Stimulated activated CD4-positive, alpha-beta T cell treated with anti-CD3 and anti-CD28 coated beads, Interleukin-12 subunit alpha, Interleukin-12 subunit beta, amount 100 ng/mL, for 24 hours (primary cell): ENCODE measurements at places on chromosomes 2 and 18.

- no peak for DNase-seq
These were observed 501.0 kb downstream of the LRRTM4 start for GRCh38 chr2:77021161-77021560.

GRCh38 chr18:37222999-37223378, 342.6 kb downstream of the CELF4 start:
- no peak for DNase-seq

DNA sequence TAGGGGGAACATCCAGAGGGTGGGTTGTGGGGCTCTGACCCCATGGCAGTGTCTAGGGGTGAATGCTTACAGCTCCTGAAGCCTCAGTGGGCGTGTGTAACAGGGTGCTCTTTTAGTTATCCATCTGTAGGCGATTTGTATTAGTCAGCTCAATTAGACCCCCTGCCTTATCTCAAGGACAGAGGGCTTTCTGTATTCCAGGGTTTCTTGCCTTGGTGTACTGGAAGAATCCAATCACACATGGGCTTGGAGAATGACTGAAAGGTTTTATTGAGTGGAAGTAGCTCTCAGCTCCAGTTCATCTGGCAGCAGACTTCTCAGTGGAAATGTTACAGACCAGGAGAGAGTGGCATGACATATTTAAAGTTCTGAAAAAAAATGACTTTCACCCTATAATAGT, 334.0 kb upstream of the GCFC2 start:
- DNase-seq: no peak

DNA sequence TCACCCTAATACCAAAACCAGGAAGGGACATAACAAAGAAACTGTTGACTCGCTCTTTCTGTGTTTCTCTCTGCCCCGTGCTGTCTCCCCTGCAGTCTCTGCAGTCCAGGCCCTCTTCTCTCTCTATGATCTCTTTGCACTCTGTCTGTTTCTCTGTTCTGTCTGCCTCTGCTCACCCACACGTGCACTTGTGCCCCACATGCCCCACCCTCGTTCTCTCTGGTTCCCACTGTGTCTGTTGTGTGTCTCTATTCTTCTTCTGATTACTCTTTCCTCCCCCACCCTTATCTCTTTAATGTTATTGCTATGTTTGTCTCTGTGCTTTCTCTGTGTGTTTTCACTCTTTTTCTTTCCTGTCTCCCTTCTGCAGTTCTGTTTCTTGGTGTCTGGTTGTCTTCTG, 54.0 kb downstream of the NAT8 start:
- no peak for DNase-seq

DNA sequence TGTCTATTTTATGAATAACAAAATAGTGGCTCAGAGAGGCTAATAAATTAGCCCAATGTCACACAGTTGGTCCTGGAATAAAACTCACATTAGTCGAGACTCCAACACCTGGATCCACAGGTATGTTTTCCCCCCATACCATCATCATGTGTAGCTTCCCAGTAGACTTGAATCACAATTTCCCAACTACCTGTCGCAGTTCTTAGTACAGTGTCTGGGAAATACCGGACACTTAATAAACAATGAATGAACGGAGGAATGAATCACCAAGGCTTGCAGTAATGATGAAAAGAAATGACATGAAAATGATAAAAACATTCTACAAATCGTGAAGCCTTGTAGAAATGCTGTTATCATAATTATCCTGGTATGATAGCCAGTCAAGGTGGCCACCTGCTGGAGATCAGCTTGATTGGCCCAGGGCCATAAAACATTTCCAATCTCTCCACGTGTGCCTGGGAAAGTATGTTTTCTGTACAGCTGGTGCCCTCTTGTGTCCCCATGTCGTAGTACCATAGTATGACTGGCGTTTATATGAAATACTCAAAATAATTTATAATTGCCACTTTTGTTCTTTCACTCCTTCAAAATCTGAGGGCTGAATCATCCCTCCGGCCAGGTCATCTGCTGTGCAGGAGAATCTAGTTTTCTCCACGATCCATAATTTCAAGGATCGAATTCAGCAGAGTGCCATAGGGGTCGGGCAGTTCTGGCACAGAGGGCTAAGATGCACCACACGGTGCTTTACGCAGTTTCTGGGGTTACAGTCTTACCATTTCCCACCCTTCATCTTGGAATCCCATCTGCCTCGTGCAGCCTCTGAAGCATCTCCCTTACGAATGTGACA, 95.4 kb downstream of the LAMA1 start:
- no peak for DNase-seq

- no peak for DNase-seq
These were observed 67.5 kb downstream of the ZEB2 start for GRCh38 chr2:144452169-144452988.

- no peak for DNase-seq
These were observed 66.6 kb downstream of the CTIF start for GRCh38 chr18:48605408-48605845.

GRCh38 chr2:215430528-215431187, 5.2 kb downstream of the FN1 start:
- no peak for DNase-seq

GRCh38 chr18:22230471-22230945, 61.1 kb downstream of the GATA6 start:
- no peak for DNase-seq

DNA sequence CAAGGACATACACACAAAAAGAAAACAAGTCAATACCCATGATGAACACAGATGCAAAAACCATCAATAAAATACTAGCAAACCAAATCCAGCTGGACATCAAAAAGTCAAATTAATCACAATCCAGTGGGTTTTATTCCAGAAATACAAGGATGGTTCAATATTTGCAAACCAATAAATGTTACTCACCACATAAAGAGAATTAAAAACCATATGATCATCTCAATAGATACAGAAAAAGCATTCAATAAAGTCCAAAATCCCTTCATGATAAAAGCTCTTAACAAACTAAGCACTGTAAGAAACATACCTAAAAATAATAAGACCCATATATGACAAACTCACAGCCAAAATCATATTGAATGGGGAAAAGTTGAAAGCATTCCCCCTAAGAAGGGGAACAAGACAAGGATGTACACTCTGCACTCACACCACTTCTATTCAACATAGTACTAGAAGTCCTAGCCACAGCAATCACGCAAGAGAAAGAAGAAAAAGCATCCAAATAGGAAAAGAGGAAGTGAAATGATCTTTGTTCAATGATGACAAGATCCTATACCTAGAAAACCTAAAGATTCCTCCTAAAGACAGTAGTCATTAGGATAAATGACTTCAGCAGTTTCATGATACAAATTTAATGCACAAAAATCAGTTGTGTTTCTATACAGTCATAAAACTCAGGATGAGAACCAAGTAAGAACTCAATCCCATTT, 62.6 kb downstream of the TRAPPC8 start:
- DNase-seq: no peak
